ENCODE measurements at places on chromosomes 2 and 18.

DNA sequence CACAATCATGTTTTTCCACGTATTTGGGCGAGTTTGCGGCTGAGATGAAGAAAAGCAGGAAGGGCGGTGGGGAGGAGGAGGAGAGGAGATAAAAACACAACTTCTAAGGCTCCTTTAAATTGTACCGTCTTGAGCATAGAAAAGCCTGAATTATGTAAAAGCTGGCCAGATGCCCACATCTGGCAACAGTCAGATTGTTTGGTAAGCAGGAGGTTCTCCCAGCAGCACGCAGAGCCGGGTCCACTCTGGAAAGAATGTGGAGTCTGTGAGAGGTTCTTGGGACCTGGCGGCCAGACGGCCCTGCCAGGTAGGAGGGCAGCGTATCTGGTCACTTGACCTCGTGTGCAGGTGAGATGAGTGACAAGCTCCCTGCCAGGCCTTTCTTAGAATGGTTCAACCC lies 215.3 kb upstream of the APCDD1 start:
- DNase-seq = no peak

DNA sequence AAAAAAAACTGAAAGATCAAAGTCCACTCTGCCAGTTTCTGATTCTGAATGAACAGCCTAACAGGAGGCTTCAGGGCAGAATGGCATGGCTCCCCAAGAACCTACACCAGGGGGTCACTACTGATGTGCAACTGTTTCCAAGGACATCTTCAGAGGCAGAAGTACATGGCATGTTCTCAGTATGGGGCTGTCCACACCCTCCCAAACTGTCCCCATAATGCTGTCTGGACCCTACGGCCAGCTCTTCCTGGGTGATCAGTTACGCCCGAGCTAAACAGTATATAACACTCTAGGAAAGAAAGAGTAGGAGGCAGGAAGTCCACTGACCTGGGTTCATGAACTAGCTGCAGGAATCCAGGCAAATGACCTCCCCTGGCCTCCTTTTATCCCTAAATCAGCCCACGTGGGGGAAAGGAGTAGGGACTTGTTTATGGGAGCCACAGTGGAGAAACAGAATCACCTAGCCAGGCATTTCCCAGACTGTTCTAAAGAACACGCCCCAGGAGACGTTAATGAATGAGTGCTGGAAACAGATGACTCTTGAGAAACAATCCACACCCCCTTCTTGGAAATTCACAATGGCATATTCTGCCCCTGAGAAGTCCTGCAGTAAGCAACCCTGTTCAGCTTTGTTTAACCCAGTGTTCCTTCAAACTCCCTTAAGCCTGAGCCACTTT lies 2.5 kb downstream of the TMBIM1 start:
- DNase-seq = no peak

- no peak for DNase-seq
These were observed 2.8 kb downstream of the SP9 start for GRCh38 chr2:174337337-174338146.

DNA sequence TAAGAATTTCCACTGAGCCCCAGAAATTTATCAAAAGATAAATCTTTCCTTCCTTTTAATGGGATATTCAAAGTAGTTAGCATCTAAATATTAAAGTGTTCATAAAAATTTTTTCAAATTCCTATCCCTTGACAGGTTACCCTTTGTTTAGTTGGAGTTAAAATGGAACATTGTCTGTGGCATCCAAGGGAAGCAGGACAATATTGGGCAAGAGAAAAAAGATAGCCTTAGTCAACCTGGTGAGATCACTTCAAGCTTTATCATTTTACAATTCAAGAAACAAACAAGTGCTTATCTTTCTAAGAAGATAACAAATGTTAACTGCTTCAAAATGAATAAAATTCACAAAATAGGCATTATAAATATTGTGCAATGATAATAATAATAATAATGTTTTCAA lies 21.7 kb downstream of the NR4A2 start:
- DNase-seq = no peak

DNA sequence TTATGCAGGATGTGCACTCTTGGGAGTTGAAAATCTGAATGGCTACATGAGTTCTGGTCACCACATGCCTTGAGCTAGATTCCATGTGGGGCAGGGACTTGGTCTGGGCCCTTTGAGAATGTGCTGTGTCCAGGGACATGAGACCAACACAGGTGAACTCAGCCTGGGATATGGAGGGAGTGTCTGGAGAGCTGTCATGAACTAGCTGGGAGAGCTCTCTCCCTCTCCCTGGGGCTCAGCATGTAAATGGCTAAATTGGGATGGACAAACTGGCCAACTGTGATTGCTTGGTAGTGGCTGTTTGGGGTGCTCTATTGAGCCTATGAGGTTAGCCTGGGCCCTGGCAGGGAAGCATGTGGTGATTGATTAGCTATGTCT lies 105.1 kb upstream of the HS6ST1 start:
- no peak for DNase-seq

DNA sequence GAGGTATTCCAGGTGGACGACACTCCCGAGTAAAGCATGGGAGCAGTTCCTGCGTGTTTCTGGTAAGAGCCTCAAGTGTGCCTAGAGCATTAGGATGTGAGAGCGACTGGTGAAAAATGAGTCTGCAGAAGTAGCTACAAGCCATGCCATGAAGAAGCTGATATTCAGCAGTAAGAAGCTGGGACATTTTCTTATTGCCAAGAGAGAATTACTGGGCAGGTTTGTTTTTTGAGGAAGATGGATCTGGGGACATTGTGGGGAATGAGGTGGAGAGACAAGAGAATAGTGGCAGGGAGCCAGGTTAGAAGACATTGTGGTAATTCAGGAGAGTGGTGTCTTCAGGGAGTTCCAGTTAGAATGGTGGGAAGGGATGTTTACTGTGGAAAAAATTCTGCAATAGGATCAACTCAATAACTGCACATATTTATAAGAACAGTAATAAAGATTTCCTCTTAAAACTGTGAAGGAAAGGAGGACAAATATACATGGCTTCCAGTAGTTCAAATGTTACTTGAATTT lies 38.2 kb downstream of the CRIM1 start:
- DNase-seq = no peak

DNA sequence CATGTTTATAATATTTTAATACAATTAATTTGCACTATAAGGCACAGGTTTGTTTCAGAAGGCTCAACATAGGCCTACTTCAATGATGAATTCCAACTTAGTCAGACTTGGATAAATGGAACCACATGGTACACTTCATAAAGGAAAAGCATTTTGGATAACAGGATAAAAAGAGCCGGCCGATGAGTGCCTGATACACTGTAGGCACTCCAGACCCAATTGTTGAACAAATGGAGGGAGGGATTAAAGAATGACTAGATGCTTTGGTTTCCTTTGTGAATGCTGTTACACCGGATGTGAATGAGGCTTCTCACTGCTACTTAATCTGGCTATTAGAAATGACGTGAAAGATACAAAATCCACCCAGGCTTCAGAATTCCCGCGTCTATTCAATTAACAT lies 104.1 kb upstream of the KCTD1 start:
- no peak for DNase-seq

DNA sequence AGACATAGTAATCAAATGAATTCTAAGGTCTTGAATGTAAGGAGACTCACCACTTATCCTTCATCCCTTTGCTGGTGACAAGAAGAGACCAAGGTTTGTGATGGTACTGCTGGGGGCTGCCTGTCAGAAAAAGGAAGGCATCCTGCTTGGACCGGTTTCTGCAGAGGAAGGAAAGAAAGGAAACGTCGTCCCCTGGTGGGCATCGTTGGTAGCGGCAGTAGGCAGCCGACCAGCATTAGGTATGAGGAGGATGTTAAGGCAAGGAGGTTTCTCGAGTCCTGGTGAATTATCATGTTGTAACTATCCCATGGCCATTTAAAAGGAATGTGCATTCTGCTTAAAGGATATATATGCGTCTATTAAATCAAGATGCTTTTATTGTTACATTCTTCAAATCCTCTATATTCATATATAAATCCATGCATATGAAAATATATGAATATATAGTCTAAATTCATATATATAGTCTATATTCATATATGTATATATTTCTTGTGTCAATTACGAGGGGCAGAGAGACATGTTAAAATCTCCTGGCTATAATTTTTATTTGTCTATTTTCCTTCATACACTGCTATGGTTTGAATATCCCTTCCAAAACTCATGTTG lies 94.4 kb upstream of the TGFA start:
- DNase-seq = no peak

DNA sequence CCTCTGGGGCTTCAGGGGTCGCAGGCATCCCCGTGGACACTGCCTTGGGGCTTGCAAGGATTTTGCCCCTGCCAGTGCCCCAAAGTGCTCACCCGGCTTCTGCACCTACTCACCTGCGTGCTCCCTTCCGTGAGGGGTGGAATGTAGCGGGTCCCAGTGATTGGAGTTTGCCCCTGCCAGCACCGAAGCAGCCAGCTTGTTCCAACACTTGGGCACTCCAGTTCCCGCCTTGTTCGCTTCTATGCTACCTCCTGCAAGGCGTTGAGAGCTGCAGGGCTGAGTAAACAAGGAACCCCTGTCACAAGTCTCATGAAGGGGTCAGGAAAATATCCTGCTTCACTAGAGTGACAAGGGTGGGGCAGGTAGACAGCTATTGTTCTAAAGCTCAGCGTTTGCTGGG lies 631.5 kb downstream of the EPHA4 start:
- no peak for DNase-seq

- DNase-seq = no peak
These were observed 84.7 kb upstream of the RAB27B start for GRCh38 chr18:54743605-54743995.

GRCh38 chr2:1739961-1740715 lies 4.2 kb downstream of the PXDN start:
- no peak for DNase-seq

GRCh38 chr2:151043484-151043883 lies 218.2 kb downstream of the RBM43 start:
- DNase-seq = no peak

- no peak for DNase-seq
These were observed 17.5 kb upstream of the DPP4 start for GRCh38 chr2:162091325-162092007.

- DNase-seq = no peak
These were observed 822 bp downstream of the PSMG2 start for GRCh38 chr18:12703664-12704063.

GRCh38 chr18:58103339-58103985 lies 59.4 kb downstream of the NEDD4L start:
- peak; percentile 14 for DNase-seq

- DNase-seq = peak; percentile 25
These were observed 94.5 kb downstream of the ZBTB7C start for GRCh38 chr18:48314690-48315089.

DNA sequence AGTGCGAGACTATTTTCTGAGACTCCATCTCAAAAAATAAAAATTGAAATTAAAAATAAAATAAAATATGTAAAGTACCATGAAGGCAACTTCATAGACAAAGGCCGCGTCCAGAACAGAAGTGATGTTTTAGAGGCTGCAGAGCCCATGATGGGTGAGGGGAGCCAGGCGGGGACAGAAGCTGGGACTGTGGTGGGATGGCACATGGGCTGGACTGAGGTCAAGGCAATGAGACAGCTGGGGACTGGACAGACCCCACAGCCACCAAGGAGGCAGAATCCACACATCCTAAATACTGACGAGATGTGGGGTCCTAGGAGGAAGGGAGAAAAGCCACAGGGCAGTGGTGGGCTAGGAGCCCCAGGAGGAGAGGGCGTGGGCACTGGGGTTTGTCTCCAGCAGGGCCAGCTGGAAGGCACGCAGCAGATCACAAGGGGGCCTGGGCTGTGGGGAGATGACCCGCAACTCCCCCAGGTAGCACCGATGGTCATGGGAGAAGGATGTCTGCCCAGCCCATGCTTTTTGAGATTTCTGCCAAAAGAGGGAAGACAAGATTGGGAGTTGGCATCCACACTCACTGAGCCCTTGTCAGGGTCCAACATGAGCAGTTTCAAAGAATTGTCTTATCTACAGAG lies 74.3 kb downstream of the KCNF1 start:
- DNase-seq = no peak

DNA sequence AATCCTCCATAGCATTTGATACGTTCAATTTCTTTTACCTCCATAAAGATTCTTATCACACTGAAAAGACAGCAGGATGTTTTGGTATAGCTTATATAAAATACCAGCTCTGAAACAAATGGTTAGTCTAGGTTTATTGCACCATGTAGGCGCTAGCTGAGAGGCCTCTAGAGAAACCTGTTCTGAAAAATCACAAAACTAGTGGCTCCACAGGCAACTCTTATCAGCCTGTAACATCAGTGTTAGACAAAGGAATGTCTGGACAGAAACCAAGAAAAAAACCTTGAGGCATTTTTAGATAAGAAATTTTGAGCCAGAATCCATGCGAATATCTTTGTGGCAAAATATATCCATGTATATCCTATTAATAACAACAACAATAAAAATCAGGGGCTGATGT lies 440.4 kb upstream of the MAP2 start:
- no peak for DNase-seq

GRCh38 chr2:135875491-135876065 lies 665 bp downstream of the MCM6 start:
- no peak for DNase-seq

GRCh38 chr18:53241161-53241560 lies 901.2 kb downstream of the DCC start:
- DNase-seq = no peak

- no peak for DNase-seq
These were observed 43.6 kb upstream of the IHH start for GRCh38 chr2:219104107-219105035.

DNA sequence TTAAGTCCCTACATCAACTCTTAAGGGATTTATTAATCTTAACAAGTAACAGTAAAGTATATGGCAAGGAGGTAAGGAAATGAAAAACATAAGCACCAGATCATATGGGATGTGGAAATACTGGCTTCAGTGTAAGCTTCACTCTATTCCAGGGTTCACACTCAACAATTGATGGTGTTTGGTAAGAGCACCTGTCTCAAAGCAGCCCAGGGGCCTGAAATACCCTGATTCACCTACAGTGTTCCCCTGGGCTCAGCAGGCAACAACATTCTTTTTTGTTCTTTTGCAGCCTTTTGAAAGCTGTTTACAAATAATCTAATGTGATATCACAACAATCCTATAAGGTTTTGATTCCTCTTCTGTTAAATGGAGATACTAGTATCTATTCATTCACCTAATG lies 1.2 kb upstream of the MLPH start:
- DNase-seq = no peak
